ENCODE measurements at places on chromosomes 12 and 14.

DNA sequence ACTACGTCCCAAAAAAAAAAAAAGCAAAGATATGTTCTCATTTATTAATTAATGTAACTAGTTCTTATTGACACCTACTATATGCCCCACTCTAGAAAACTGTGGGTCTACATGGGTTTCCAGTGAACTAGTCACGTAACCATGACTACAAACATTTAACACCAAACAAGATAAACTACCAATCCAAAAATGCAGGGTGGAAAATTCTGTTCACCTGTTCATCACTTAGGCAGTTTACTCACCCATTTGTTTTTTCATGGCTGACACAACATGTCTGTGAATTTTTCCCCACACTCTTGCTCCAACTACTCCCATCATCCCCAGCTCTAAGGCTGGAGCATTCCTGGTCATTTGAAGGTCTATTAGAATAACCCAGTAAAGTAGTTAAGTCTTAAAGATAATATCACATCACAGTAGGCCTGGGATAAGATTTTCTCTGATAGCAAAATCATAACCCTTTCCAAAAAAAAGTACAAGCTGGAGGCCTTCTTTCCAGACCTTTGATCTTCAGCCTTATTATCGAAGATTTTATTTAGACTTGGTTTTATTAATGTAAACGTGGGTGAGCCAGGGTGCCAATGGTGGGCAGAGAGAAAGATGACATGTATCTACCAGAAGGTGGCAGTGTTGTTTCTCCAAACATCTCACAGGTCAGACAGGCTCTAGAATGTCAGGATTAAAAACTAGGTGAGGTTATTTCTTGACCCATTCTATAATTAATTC, 61.6 kb upstream of the DAAM1 start:
- no peak for DNase-seq

- DNase-seq = no peak
Measured at GRCh38 chr12:75208856-75209811, 505 bp downstream of the KCNC2 start.

DNA sequence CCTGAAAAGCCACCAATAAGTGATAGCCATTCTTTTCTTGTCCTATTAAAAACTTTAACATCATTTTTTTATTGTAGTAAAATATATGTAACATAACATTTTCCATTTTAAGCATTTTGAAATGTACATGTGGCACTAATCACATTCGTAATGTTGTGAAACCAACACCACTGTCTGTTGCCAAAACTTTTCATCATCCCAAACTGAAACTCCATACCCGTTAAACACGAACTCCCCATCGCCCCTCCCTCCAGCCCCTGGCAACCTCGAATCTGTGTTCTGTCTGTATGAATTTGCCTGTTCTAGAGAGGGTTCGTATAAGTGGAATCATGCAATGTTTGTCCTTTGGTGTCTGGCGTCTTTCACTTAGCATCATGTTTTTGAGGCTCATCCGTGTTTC, 75.9 kb downstream of the CCDC92 start:
- DNase-seq = peak; percentile 85

DNA sequence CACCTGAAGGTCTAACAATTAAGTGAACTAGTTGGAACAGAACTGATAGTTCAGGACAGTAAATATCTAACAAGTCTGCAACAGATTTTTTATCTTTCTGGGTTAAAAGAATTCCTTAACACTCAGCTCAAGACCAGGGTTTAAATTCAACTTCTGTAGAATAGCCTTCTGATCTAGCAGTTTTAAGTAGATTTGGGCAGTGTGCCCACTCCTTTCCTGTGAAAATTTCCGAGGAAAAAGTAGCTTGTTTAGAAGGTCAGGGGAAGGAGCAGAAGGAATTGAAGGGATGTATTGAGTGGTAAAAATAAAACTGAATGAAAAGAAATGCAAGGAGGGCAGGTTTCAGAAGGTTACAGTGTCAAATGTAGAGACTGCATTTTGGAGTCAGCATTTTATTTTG, 45.8 kb downstream of the ATL1 start:
- DNase-seq = no peak

DNA sequence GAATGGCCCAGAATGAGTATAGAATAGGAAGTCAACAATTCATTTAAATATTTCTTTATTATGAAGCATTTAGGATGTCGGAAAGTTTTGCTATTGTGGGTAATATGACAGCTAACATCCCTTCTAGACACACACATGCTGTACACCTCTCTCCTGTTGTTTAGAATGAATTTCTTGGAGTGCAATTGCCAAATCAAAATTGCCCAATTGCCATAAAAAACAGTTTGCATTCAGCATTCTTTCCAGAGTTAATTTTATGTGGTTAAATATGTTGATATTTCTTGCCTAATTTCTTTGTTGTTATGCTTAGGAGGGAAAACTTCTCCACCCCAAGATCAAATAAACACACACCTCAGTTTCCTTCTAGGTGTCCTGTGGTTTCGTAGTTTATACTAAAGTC, 16.9 kb upstream of the SMCO2 start:
- DNase-seq = no peak

- no peak for DNase-seq
Measured at GRCh38 chr12:80937391-80938238, at the start of gene LIN7A. TSS of gene LIN7A (minus strand) at chr12:80937934. CDS start at chr12:80937722, 212 bp downstream.

GRCh38 chr14:35161231-35161630, 38.9 kb downstream of the PRORP start:
- DNase-seq = no peak

GRCh38 chr12:8499616-8500015, 13.7 kb upstream of the CLEC4D start:
- no peak for DNase-seq

DNA sequence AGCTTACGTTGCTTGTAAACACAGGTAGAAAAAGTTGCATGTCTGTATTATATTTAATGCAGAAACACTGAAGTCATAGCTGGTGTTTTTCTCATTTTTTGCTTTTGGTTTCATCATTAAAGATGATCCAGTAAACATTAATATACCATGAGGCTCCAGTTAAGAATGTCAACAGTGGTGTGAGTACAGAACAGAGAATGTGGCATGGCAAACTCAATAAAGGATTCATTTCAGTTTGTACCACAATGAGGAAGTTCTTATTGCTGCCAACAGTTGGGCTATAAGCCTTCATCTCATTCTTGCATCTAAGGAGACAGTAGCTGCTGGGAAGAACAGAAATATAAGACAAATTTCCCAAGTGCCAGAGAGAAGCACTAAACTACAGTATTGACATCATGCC, 72.1 kb upstream of the ST8SIA1 start:
- no peak for DNase-seq

GRCh38 chr12:132825861-132826260, 2.8 kb downstream of the GOLGA3 start:
- no peak for DNase-seq
